ENCODE measurements at places on chromosomes 2 and 18.
A peak's percentile ranks its signal among the peaks of the same experiment; 100 is the strongest.

- no peak for DNase-seq
These were observed 100.9 kb upstream of the PTPRM start for GRCh38 chr18:7466190-7466589.

DNA sequence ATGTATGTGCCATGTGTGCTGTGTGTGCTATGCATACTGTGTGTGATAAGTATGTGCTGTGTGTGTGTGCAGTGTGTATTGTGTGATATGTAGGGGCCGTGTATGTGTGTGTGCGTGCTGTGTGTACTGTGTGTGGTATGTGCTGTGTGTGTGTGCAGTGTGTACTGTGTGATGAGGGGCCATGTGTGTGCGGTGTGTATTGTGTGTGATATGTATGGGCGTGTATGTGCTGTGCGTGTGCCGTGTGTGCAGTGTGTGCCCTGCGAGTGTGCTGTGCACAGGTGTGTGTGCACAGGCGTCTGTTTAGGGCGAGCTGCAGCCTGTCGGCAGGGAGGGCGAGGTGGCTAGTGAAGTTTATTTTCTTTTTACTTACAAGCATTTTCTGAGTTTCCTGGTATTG, 16.1 kb downstream of the SNORC start:
- DNase-seq: no peak

DNA sequence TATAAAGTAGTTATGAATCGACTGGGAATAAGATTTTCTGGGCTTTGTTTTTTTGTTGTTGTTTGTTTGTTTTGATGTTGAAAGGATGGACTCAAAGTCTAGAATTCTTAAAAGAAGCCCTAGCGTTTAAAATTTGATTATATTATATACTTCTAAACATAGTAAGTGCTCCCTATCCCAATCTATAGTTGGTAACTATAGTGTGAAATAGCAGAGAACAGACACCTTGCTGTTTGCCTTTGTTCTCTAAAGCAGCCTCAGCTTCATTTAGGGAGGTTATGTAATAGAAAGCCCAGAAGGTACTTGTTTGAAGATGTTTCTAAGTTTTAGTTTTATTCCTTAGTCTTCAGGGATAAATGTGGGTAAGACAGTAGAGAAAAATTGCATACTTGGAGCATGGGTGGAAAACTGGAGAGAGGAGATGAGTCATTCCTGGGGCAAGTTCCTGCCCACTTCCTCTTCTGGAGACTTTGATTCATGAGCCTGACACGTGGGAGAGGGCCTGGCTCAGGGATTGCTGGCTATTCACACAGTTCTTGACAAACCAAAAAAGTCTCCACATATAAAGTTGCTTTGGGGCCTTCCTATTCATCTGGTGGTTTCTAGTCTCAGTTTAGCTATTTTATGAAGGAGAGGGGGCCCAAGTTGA, 131.9 kb downstream of the MYO1B start:
- peak; percentile 94 for DNase-seq

DNA sequence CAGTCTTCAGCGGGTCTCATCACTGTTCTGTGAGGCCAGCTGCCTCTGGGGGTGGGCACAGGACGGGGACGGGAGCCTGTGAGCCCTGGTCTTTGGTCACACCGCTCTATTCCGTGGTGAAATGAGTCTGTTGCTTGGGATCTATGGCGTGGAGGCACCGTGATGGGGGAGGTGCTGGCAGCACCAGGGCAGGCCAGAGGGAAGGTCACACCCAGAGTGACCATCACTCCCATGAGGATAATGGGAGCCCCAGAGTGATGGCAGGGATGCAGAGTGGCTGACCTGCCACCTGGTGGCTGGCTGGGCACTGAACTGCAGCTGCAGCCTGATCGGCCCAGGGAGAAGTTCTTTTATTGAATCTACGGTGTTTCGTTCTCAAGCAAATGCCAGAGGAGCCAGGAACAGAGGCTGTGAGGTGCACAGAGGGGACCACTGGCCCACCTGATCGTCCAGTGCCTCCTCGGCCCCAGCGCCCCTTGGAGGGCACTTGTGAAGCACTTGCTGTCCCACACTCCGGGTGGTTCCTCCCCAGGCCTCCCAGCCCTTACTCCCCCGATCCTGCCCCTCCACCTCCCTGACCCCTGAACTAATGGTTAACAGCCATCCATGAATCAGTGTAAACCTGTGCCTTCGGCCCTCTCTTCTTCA, 17.9 kb downstream of the KCNIP3 start:
- DNase-seq: peak; percentile 27

GRCh38 chr2:74703373-74703772, 49.3 kb downstream of the SEMA4F start:
- DNase-seq: peak; percentile 71

- DNase-seq: no peak
These were observed 60.1 kb downstream of the RAB27B start for GRCh38 chr18:54888378-54888777.

DNA sequence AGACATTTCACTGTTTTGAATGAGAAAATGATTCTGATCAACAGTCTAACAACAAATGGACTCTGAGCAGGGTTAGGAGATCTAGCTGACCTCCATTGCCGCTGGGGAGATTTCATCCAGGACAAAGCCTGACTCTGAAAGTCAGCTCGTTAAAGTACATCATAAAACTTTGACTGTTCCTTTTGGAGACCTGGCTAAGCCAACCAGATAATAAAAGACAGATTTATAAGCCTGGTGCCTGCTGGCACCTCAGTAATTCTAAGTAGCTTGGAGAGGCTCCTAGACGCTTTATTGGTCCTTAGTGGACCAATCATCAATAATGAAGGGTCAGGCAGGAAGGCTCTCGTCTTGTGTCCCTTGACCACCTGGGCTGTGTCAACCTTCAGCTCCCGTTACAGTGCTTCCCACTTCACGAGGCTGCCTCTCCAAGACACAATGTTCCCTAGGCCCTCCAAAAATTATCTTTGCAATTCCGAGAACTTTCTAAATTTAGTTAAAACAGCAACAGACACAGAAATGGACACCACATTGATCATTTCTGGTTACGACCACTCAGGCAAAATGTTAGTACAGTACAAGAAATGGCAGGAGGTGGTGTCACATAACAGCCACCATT, 47.9 kb upstream of the PMAIP1 start:
- DNase-seq: peak; percentile 32

DNA sequence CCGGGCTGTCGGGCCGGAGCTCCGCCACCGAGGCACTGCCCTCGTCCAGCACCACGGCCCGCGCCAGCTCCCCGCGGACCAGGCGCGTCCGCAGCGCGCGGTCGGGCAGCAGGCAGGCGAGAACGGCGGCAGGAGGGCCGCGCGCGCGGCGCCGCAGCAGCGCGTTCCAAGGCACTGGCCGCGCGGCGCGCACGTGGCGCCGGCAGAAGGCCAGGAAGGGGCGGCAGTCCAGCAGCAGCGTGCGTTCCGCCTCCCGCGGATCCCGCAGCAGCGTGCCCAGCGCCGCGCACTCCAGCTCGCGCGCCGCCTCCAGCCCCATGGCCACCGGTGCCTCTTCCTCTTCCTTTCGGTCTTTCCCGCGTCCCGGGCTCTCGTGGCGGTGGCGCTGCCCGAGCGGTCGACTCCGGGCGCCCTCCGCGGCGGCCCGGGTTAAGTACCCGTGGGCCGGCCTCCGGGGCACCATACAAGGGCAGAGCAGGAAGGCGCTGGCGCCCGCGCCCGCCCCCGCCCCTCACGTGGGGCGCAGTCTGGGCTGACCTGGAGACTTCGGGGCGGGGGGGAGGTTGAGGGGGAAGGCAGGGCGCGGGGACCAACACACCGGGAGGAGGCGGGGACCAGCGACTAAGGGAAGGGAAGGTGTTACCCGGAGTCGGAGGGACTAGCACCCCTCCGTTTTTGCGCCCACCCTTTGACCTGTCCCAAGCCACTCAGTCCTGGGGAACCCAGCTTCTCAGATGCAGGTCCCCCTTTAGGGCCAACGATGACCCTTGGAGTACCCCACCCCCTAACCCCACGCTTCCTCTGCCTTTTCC, at the start of gene DUSP2:
Gene DUSP2 (minus strand): TSS at position 405 of the 812 bp plus-strand sequence. CDS start 86 bp downstream, at position 319.
- DNase-seq: peak; percentile 40

DNA sequence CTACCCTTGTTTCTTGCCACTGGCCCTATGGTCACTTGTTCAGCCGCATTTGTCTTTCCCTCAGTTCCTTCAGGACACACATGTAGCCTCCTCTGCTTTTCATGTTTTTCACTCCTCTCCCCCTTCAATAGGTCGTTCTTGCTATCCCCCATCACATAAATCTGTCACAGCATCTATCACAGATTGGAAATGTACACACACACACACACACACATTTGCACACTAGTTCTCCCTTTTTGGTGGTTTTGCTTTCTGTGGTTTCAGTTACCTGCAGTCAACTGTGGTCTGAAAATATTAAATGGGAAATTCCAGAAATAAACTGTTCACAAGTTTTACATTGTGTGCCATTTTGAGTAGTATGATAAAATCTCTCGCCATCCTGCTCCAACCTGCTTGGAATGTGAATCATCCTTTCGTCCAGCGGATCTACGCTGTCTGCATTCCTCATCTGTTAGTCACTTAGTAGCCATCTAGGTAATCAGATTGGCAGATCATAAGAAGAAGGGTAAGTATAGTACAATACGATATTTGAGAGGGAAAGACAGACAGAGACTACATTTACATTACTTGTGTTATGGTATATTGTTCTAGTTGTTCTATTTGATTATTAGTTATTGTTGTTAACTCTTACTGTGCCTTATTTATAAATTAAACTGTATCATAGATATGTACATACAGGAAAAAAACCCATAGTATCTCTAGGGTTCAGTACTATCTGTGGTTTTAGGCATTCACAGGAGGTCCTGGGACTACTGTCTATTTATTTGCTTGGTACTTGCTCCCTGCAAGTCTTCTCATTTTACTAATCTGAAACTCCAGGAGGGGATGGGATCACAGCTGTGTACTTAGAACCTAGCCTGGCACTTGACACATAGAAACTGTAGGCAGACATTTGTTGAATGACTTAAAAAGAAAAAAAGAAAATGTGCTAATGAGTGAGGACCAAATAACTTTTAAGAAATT, 86.1 kb upstream of the PNPT1 start:
- DNase-seq: peak; percentile 42

GRCh38 chr18:27871726-27872125, 305.2 kb downstream of the CDH2 start:
- DNase-seq: no peak

GRCh38 chr2:142892715-142893114, 15.3 kb downstream of the KYNU start:
- no peak for DNase-seq

DNA sequence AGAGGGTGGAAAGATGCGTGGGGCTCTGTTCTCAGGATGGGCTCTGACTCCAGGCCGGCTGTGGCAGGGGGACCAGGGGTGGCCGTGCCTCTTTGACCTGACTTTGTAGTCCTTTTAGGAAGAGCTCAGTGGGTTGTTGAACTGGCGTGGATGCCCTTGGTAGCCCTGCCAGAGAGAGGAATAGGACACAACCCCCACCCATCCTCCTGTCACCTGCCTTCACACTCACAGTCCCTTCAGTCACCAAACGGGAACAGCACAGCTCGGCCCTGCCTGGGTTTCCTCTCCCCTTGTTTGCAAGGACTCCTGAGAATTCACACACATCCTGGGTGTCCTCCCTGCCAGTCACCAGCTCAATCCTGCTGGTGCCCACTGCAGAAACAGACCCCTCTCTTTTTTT, 20.1 kb upstream of the MRPL33 start:
- no peak for DNase-seq

GRCh38 chr2:70214953-70215549, 24.2 kb upstream of the C2orf42 start:
- DNase-seq: peak; percentile 48

- no peak for DNase-seq
These were observed 132.4 kb downstream of the TMEM163 start for GRCh38 chr2:134586326-134586965.

DNA sequence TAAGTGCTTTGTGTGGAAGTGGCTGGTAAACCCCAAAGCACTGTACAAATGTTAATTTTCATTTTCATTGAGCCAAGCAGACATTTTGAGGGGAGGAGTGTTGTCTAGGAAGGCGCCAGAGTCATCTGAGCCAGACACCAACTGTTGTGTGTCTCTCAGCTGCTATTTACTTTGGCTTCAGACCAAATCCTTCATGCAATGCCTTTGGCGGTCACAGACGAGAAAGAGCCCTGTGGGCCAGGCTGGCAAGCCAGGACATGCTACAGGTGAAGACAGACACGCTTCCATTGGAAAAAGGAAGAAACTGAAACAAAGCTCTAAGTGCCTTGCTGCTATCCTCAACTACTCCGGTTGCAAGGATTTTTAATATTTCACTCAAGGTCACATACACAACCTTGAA, 115.4 kb upstream of the CDC42EP3 start:
- DNase-seq: no peak

GRCh38 chr2:153519257-153519875, 40.8 kb upstream of the RPRM start:
- DNase-seq: peak; percentile 50

DNA sequence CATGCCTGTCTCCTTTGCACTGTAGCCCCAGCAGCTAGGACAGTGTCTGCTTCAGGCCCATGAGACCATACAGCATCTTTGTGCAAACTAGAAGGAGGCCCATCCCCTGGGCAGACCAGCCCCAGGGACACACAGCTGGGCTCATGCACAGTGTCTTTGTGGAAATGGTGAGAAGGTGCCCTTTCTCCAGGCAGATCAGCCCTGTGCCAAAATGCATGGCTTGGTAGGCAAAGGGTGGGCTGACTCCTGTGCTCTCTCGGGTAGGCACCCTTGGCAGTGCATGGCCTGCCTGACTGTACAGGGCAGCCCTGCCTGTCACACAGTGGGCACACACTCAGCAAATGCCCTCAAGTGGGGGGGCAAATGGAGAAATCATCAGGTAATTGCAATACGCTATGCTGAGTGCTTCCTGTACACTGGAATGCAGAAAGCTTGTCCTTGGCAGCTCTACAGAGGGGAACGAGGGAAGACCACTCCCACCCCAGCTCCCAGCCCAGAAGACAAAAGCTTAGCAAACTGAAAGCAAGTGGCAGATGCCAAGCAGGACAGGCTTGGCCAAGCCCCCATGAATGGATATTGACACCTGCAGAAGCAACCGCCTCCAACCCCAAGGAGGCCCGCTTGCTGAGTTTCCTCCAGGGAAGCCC, 21.6 kb downstream of the TNS1 start:
- no peak for DNase-seq

DNA sequence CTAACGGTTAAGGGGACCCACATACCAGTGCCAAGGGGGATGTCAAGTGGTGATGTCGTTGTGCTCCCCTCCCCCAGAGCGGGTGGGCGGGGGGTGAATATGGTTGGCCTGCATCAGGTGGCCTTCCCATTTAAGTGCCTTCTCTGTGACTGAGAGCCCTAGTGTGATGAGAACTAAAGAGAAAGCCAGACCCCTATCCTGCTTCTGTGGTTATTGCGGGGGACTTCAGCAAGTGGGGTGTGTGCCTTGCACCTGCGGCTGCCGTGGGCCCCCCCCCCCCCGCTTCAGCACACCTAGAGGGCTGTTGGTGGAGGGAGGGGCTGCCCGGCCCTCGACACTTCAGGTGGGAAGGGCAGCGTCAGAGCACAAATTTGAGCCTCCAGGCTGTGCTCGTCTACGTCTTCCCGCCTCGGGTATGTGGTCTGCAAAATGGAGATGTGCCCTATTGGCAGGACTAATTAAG, 6.1 kb downstream of the CTDSP1 start:
- no peak for DNase-seq

GRCh38 chr18:74013955-74014354, 133.7 kb downstream of the FBXO15 start:
- peak; percentile 84 for DNase-seq

- no peak for DNase-seq
These were observed 136.5 kb upstream of the RND3 start for GRCh38 chr2:150624001-150624401.

All from fibroblast of villous mesenchyme (primary cell).